ENCODE measurements at places on chromosomes 11 and 22.

DNA sequence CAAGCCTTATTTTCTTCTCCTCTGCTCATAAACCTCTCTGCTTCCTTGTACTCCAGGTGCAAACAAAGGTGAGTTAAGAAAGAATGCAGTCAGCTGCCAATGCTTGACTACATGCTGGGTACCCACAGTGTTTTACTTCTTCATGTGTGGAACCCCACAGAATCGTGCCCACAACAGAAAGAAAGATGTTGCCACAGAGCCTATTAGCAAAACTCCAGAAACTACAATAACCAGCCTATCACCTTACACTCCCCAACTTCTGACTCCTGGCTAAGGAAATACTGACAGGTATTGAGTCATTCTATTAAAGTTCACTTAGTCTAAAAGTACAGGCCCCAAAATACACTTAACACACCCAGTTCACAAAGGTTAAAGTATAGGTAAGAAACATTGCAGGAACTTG, 56.9 kb upstream of the CCDC89 start:
- no peak for DNase-seq

DNA sequence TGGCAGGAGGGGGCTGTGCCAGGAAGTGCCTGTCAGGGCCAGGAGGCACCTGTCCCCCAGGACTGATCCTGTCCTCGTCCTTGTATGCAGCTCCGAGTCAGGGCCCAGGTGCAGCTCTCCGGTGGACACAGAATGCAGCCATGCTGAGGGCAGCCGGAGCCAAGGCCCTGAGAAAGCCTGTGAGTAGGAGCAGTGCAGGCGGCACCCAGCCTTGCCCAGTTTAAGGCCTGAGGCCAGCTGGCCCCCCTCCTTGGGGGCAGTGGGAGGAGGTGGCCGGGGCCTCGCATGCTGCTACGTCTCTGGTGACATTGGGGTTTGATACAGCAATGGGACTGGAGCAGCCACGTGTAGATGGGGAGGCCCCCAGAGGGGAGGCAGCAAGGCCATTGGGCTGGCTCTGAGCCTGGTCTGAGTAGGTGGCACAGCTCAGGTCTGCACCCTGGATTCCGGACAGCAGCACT, 34.9 kb downstream of the SBF1 start:
- DNase-seq: no peak

GRCh38 chr11:123306531-123306930, 111.5 kb upstream of the CLMP start:
- no peak for DNase-seq

DNA sequence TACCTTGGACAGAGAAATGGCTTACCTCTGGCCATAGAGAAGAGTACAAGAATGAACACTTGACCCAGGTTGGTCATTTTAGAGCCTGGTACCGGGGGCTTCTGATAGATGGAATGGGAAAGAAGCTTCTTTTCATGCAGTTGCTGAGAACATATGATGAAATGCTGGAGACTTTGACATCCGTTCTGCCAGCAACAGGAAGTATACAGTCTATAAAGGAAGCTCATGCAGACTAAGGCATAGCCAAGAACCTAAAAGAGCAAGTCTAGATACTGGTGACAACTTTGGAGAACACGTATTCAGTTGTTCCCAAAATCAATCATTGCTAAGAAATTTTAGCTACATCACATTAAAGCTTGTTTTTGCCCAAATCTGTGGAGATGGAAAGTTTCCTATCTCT, 894.6 kb downstream of the METTL15 start:
- DNase-seq: no peak

DNA sequence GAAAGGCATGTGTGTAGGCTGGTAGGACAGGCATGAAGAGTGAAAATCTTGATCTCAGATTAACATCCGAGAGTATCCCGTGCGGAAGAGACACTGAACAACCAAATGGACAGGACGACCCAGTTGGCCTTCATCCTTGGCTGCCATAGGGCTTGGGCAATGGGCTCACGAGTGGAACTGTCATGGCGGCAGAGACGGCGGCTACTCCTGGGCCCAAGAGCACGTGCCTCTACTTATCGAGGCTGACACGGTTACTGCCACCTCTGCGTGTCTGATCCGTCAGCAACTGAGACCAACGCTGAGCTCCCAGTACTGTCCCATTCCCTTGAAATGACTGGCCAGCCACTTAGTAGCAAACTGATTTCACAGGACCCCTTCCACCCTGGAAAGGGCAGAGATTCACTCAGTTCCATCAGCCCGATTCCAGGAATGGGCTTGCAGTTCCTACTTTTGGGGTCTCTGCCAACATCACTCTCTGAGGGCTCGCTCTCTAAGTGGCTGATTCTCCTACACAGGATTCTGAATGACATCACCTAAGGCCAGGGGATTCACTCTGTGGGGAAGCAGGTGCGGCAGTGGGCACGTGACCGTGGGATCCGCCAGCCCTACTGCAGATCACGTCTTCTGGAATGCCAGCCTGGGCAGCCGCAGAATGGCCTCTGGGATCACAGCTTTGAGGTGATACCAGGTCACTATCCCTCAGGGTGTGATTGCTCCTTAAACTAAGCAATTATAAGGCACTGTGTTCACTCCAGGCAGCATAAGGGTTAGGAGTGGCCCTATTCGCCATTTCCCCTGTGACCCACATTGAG, 97.8 kb downstream of the RPS6KA4 start:
- DNase-seq: no peak

DNA sequence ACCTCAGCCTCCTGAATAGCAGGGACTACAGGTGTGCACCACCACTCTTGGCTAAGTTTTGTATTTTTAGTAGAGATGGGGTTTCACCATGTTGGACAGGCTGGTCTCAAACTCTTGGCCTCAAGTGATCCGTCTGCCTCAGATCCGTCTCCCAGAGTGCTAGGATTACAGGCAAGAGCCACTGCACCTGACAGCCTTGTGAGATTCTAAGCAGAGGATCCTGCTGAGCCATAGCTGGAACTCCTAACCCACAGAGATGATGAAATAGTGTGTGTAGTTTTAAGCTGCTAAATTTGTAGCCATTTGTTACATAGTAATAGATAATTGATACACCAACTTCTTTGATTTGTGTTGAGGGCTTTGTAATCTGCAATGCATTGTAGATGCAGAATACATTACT, 51.1 kb downstream of the CLMP start:
- DNase-seq: no peak
